Kidney epithelial cell (primary cell): ENCODE measurements at places on chromosomes 3 and 15. TPM values are rescaled to one million over a fixed set of nuclear protein-coding genes. Genes with fewer than 3 reads are reported as not detected.

Gene DYNLT2B
- total RNA-seq = 15.7 and 28.2 TPM in 2 replicates

Gene MTMR10
- 18.8 and 22.4 TPM in 2 replicates for total RNA-seq

Gene CSPG5
- 0.48 and 0.71 TPM in 2 replicates for total RNA-seq

Gene JMJD7
- 14.0 and 16.0 TPM in 2 replicates for total RNA-seq

Gene STX19
- total RNA-seq = not detected in 2 replicates

Gene CFAP91
- total RNA-seq = 3.3 and 7.1 TPM in 2 replicates

Gene PRSS50
- total RNA-seq = 0.07 and 0.29 TPM in 2 replicates

Gene RTP4
- 1.2 and 1.5 TPM in 2 replicates for total RNA-seq

Gene NANOGP8
- total RNA-seq = not detected in 2 replicates

Gene RTP1
- not detected in 2 replicates for total RNA-seq

Gene DNAH12
- total RNA-seq = 0.41 TPM in 1 of 2 replicates, not detected in the other

DNA sequence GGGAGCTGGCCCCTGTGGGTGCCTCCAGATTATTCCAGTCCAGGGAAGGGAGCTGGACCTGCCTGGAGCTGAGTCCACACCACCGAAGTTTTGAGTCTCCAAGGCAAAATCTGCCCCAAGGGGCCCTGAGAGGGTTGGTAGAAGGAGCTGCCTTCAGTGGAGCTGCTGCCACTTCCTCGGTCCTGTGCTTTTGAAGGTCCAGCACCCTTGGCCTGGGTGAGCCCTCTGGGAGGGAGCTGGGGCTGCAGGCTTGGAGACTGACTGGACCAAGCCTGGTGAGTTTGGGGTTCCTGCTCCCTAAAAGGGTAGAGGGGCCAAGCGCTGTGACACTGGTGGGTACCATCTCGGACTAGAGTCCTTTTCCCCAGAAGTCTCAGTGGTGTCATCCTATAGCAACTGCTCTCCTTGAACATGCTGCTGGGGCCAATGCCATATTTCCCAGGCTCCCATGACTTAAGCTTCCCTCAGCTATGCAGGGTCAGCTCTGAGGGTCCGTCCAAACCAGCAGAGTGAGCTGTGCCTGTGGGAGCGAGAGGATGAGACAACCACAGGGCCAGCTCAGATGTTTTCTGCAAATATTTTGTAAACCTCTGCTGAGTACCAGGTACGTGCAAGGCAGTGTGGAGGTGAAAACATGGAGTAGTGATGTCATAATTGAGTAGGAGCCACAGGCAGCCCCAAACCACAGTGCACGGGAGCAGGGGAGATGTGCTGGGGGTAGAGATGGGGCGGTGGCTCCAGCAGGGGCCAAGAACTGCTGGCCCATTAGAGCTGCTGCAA is 96.0 kb downstream of the ABHD5 start:
- DNase-seq = no peak

GRCh38 chr15:79209690-79210089 is 72.8 kb upstream of the ANKRD34C start:
- no peak for DNase-seq

GRCh38 chr15:87349181-87349580 is 907.4 kb downstream of the NTRK3 start:
- no peak for DNase-seq

GRCh38 chr3:72158639-72159326 is 373.8 kb upstream of the PROK2 start:
- no peak for DNase-seq

- no peak for DNase-seq
These were observed 226.8 kb upstream of the IGF1R start for GRCh38 chr15:98421419-98422129.

GRCh38 chr3:35760146-35760545 is 120.8 kb downstream of the ARPP21 start:
- DNase-seq = no peak

- peak; percentile 59 for DNase-seq
These were observed 7.9 kb upstream of the BNC1 start for GRCh38 chr15:83292317-83292716.

DNA sequence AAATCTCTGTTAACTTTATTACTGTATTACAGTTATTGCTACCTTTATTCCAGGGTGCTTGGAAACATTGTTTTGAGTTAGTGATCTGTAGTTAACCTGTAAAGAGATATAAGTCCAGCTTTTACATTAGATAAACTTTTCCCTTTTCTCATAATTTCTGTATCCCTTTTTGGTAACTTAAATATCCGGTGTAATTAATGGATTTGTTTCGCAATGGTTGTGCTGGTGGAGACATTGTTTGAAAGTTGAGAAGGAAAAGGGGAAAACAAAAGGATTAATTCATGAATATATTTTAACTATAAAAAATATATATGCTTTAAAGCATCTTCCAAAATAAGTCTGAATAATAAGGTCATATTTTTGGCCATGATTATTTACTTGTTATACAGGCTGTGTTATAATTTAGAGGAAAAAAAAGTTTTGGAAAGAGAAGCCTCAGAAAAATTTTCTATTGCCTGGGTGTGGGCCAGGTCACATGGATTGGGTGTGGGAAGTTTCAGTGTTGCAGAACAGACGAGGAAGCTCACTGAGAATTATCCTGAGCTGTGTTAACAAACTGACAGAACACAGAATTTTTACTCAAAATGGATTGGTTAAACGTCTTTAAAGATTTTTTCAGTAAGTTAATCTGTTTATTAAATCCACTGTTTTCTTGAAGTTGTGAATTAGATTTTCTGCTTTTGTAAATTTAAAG is 27.7 kb upstream of the IL20RB start:
- DNase-seq = no peak

DNA sequence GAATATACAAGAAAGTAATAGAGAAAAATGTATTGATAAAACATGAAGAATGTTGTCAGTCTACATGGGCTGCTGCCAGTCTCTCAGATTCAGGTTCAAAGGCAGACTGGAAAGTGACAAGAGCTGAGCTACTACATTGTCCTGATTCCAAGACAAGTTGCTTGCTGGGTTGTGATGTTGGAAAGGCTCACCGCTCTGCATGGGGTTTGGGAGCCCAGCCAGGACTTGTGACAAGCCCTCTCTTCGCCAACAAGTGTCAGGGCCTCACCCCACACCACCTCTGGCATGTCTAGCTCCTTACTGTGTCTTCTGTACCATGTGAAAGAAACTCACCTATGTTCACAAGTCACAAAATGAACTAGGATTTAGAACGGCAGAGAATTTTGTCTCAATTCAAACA is 43.0 kb upstream of the SH3GL3 start:
- DNase-seq = no peak

- DNase-seq = peak; percentile 87
These were observed 345.3 kb downstream of the CHST2 start for GRCh38 chr3:143464850-143465249.

- DNase-seq = no peak
These were observed 1.2 kb downstream of the TRPM7 start for GRCh38 chr15:50685191-50685975.

DNA sequence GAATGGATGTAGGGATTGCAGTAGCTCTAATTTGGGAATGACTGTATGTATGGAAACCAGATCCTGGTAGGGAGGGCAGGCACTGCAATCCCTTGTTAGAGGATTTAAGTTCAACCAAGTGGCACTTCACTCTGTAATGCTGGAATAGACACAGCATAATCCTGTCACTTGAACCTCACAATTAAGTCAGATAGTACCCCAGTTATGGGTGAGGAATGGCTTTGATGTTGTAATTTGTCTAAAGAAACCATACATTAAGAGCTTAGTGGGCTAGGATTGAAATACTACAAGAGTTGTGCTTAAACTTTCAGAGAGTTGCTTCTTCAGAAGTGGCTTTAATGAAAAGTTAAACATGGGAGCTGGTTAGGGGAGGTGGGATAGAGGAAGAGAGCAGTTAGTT is 9.3 kb downstream of the RAB7A start:
- no peak for DNase-seq

DNA sequence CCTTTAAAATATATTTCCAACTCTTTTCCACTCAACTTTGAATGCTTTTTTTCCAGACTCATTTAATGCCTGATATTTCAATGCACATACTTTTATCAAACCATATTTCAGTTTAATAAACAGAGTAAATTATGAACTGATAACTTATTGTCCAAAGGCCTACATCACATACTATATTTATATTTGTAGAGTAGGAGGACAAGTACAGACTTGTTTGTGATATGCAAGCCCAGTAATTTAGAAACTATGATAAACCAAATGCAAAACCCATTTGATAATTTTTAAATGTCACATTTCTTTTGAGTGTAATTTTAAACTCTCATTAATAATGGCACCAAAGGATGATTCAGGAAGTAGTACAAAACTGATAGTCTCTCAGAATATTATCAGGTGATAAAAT is 3.3 kb downstream of the RFX7 start:
- DNase-seq = no peak

DNA sequence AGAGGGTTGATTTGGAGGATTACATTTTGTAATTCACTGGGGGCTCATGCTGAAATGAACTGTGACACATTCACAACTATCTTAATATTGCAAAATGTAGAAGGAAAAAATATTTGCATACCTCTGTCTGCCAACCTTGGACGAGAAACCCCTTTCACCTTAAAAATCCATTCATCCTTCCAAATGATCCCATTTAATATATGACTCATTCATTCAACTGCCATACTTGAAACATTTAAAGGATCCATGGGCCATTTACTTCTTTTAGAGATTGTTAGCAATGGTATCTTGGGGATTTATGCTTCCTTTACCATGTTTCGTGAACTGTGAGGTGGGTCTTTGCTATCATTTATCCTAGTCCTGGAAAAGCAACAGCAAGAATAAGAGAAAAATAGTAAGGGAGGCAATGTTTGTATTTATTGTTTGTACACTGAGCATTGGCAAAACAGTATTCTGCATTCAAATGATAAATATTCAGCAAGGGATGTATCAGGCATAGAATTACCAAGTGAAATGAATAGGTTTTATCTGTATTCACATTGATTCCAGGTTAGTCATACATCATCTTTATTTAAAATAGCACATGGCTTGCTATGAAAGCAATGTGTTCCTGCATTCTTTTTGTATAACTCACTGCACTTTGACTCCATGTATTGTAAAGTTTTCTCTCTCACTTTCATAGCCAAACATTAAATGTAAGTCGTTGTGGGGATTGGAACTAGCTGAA is 378.1 kb downstream of the NSUN3 start:
- DNase-seq = peak; percentile 43

- no peak for DNase-seq
These were observed 37.2 kb upstream of the BLM start for GRCh38 chr15:90679959-90680358.

DNA sequence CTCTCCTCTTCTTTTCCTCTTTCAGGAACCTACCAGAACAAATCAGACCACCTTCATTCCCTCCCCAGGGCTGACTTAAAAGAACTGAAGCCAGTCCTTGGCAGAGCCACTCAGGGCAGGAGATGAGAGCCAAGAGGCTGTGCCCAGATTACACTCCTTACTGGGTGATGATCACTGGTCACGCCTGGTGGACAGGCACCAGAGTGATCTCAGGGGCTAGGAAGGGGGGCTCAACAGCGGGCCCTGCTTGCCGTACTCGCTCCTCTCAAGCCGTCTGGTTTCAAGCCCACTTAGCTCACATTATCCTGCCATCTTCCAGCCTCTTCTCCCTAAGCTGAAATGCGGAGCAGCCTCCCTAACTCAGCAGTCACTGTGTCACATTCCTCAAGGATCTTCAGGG is 1.7 kb upstream of the FAH start:
- DNase-seq = no peak

DNA sequence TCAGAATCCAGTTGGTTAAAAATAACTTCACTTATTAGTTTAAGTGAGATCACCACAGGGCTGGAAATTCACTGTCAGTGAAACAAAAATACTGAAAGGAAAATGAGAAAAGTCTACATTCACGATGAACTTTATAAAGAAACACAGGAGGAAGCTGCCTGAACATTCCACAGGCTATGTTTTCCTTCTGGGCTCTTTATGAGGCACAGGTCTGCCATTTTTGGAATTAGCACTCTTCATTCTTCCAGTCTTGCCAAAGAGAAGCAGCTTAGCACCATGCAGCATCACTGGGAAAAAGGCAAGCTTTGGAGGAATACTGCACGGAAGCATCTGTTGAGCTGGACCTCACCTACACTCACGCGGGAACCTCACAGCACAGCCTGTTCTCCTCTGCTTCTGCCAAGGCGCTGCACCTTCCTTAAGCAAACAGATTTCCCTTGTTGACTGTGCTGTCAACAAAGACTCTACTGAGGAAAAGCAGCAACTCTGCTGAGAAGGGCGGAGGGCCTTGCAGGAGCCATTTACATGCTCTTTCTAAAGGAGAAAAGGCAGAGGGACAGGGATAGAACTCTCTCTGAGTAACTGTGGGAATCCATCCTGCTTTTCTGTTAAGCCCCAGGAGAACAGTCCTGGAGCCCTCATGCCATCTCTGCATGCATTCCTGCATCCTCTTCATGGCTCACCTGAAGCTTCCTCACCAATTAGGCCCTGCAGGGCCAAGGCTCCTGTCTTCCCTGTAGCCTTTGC is 15.7 kb downstream of the SUSD5 start:
- DNase-seq = no peak

DNA sequence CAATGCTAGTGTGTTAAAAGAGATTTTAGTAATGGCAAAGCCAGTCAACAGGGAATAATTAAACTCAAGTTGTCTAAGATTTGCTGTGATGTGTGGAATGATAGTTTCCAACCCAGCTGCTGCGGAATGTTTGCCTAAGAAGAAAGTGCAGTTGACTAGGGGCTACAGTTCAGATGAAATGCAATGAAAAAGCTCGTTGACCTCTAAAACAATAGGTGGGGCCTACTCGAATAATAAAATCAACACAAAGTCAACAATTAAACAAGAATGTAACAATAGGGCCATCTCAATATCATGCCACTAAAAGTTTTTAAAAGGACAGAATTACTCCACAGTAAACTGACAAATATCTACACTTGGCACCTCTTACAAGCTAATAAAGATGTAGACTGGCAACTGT is 484.2 kb downstream of the MECOM start:
- DNase-seq = no peak

DNA sequence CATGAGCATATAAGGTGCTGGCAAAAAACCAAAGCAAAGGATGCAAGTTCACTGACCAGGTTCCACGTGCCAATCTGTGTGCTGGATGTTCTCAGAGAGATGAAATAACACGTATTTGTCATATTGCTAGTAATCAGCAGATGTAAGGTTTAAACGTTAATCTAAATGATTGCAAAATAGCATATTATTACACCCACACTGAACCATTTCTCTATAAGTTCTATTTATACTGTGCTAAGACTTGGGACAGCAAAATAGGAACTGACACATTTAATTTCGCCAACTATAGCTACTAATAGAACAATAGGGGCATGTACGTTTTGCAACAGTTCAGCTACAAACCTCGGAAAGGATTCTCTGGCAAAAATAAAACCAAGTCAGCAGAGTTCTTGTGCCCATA is 350.3 kb upstream of the ZNF385D start:
- no peak for DNase-seq

- DNase-seq = peak; percentile 28
These were observed at the start of gene FGF12 for GRCh38 chr3:192727032-192727847. FGF12 (minus strand) TSS chr3:192727541.

GRCh38 chr3:172103724-172104123 is 64.3 kb downstream of the FNDC3B start:
- peak; percentile 93 for DNase-seq

GRCh38 chr3:17231537-17232261 is 346.9 kb downstream of the PLCL2 start:
- no peak for DNase-seq

DNA sequence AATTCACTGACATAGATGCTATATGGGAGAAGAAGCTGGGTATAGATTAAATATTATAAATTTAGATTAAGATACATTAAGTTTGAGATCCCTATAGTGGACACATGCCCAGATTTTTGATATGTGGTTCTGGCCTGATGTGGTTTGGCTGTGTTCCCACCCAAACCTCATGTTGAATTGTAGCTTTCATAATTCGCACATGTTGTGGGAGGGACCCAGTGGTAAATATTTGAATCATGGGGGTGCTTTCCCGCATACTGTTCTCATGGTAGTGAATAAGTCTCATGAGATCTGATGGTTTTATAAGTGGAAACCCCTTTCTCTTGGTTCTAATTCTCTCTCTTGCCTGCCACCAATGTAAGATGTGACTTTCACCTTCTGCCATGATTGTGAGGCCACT is 189.4 kb upstream of the CD96 start:
- DNase-seq = no peak
